ENCODE measurements at places on chromosomes 11 and 22.

DNA sequence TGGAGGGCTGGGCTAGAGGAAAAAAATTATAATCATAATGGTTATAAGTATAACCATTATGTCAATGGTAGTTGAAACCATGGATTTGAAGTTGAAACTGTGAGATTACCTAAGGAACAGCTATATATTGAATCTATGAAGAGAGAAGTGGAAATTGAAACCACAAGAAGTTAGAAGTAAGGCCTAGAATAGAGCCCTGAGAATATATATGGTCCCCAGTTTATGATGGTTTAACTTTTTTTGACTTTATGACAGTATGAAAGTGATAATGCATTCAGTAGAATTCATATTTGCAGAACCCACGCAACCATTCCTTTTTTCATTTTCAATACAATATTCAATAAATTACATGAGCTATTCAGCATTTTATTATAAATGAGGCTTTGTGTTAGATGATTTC is 15.0 kb downstream of the AASDHPPT start:
- DNase-seq = no peak

DNA sequence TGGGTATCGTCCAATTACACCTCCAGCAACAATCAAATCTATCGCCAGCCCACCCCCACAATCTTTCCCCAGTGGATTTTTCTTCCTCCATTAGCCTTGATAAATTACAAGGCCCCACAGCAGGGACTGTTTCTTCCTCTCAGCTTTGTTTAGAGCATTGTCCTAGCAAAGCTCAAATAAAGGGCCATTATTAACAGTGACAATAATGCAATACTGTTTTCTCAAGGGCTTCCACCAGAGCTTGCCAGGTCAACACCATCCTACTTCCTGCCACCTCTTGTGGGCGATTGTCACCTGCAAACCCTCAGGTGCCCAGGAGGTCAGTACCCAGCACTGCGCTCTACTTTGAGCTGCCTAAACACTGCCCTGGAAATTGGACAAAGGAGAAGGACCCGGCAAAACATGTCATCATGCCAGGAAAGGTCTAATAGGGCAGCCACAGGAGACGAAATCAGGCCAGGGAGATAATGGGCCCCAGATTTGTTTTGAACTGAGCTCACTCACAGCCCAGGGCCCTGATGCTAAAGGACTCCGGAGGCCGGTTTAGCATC is 95.2 kb downstream of the ABTB2 start:
- DNase-seq = no peak

- DNase-seq = no peak
Observed at GRCh38 chr11:128735935-128736605, 42.2 kb downstream of the FLI1 start.

DNA sequence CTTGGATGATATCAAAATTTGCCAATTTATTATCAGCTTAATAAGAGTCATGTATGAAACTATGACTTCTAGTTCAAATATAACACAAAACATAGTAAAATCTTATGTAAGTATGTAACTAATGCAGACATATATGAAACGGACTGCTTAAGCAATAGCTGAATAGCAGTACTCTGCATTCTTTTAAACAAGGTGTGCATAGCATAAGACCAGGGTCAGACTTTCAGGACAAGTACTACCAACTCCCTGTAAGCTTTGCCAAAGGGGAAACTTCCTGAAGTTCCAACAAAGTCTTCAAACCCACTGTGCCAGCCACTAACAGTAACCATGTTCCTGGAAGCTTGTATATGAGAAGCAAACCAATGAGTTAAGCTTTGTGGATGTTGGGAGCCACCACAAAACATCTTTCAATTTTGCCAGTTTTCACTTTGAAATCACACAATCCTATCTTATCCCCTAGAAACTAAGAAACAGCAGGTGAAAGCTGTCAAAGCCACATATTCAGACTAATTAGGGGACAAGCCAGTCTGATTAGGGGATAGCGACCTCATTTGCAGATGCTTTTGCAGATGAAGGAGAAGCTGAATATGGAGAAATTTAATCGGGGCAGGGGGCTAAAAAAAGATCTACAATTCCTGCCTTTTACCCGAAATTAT is 13.3 kb downstream of the RBFOX2 start:
- no peak for DNase-seq

DNA sequence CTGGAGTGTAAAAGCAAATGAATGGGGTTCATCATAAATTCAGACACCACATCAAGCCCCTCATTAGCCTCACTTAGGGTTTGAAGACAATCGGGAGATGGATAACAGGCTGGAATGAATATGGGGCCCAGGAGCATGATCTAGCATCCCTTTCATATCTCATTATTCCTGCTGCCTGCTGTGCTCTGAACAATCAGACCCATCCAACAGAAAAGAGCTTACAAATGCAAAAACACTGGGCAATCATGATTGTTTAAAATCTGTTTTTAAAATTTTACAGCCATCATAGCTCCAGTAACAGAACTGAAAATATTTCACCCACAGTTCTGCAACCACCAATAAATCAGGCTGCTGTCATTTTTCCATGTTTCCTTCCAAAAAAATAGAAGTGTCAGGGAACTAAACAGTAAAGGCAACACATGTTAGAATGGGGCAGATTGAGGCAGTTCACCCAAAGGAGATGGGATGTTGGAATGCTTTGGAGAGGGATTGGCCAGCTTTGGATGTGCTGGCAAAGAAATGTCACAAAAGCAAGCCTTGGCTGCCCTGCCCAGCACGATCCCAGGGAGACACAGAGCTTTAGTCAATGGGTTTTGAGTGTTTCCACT is 47.8 kb upstream of the BMAL1 start:
- DNase-seq = no peak

GRCh38 chr11:108278546-108278945 is 55.7 kb downstream of the ATM start:
- DNase-seq = no peak

- DNase-seq = no peak
Observed at GRCh38 chr11:114073828-114074381, 14.4 kb downstream of the ZBTB16 start.

DNA sequence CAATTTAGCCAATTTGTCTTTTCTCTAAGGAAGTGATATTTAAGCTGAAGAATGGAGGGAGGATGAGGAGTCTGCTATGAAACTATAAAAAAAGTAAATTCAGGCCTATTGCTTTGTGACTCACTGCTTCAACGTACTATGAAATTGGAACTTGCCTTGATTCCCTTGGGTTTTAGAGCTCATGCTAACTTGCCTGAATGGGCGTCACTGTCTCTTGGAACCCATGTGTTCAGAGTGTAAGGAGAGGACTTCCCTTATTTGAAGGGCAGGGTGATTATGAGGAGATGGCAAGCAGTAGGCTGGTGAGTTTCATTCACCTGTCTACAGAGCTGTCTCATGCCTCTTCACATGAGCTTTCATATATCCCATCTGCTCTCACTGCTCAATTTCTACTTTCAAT is 28.7 kb upstream of the WT1 start:
- no peak for DNase-seq

- DNase-seq = peak; percentile 24
Observed at GRCh38 chr11:45881708-45882368, 3.6 kb upstream of the MAPK8IP1 start.

- DNase-seq = no peak
Observed at GRCh38 chr11:98531576-98531975, 489.2 kb upstream of the CNTN5 start.

DNA sequence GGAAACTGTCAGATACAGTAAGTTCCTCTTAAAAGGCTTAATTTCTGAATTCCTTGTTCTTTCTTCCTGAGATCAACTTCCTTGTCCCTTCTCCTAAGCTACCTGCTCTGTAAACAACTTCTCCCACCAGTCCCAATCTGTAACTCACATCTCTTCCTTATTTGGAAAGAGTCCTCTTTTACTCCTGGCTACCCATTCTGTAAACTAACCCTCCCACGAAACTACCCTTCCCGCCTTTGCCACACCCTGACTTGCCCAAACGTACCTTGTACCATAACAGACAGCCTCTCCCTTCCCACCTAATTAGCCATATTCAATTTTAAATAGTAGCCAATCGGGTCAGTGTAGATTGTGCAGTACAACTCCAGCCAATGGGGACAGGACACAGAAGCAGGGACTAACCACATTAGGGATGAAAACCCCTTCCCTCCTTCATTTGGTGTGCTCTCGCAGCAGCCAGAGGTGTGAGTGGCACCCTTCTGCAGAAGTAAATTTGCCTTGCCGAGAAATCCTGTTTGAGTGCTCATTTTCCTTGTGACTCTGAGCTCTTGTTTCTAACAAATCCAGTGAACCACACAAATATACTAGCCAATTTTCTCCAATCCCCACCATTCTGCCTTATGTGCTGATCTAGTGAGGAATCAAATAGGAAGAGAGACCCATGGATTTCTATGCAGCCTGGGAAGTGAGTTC is 49.5 kb downstream of the ZNF280B start:
- no peak for DNase-seq

GRCh38 chr22:20811971-20812660 is 38.2 kb downstream of the SERPIND1 start:
- DNase-seq = no peak

DNA sequence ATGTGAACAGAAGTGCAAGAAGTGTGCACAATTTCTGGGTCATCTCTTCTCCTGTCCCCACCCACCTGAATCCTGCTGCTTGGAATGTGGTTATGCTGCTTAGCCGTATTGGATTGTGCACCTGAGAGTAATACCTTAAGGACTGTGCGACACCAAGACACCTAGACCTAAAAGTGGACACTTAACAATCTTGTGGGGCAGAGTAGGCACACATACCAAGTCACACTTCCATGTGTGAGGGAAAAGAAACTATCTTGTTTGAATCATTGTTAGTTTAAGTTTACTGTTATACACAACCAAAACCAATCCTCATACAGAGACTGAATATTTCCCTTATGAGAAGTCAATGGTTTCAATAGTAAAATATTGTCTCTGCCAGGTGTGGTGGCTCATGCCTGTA is 93.7 kb downstream of the CCDC83 start:
- no peak for DNase-seq

DNA sequence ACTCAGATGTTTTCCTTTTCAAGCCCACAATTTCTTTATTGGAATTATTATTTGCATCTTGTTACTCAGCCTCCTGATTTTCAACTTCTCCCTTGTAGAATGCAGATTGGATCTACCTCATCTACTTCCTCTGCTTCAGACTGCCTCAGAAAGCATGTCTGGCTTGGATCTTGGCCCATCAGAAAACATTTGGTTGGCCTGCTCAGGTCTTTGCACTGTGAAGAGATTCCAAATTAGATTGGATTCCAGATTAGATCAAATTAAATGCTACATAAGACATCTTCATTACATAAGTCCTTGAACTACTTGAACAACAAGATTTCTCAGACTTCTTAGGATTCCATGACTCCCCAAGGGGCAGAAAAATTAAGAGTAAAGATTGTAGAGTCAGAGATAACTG is 358.0 kb downstream of the DLG2 start:
- no peak for DNase-seq

DNA sequence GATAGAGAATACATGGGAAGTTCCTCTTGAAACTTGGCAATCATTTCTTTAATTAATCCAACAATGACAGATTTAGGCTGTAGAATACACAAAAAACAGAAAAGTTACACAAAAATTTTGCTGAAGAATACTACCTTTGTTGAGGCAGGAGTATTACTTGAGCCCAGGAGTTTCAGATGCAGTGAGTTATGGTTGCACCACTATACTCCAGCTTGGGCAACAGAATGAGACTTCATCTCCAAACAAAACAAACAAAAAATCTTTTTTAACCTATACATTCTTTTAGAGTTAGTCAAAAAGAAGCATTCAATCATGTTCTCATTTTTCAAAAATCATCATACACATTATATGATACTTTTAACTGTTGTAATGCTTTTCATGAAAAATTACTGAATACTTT is 22.1 kb downstream of the UEVLD start:
- DNase-seq = no peak

DNA sequence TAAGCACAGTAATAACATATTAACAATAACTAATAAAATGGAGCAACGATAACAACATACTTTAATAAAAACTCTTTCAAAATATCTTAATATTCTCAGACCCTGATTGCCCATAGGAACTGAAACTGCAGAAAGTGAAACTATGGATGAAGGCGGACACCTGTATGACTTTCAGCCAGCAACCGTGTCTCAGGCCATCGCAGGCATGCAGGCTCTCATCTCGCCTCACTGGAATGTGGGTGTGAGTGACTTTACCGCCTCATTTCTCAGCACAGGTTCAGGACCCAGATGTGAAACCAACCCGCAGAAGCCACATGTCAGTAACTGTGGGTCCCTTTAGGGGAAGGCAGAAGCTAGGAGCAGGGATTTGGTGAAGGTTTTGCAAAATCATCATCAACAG is 539.1 kb downstream of the FAM181B start:
- no peak for DNase-seq

Data from ACHN (cell line).